GM23248 (cell line): ENCODE measurements at places on chromosomes 16 and 17. TPM values are rescaled to one million over a fixed set of nuclear protein-coding genes. Genes with fewer than 3 reads are reported as not detected.

The ASB16 gene
- not detected in 2 replicates for total RNA-seq

DNA sequence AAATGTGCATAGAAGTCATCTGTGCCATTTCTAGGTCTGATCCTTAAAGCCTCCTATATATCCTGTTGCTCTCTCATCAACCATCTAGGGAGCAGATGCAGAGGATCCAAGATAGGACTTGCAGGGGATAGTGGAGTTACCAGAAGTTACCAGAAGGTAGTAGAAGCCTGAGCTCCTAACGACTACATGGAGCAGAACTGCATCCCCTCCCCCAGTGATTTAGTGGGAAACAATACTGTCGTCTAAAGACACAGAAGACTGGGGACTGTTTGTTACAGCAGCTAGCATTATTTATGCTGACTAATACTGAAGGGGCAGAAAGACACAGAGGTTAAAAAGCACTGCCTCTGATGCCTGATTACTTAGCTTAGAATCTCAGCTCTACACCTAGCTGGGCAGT, 15.8 kb downstream of the GP2 start:
- DNase-seq, result no peak

DNA sequence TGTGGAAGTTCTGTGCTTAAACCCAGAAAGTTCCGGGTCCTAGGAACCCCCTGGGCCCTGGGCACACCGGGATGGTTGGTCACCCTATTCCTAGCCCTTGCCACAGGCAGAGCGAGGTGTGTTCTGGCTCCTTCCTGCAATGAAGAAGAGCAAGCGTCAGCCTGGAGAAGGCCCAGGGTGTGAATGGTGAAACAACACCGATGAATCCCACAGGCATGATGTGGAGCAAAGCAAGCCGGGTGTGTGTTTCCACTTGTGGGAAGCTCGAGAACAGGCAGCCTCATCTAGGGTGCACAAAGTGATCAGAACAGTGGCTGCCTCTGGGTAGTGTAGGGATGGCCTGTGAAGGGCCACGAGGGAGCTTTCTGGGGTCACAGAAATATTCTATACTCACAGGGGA, 13.8 kb downstream of the KCNG4 start:
- DNase-seq, result peak; percentile 26

- peak; percentile 33 for DNase-seq
These were observed 51.5 kb downstream of the MPRIP start for GRCh38 chr17:17093764-17094163.

DNA sequence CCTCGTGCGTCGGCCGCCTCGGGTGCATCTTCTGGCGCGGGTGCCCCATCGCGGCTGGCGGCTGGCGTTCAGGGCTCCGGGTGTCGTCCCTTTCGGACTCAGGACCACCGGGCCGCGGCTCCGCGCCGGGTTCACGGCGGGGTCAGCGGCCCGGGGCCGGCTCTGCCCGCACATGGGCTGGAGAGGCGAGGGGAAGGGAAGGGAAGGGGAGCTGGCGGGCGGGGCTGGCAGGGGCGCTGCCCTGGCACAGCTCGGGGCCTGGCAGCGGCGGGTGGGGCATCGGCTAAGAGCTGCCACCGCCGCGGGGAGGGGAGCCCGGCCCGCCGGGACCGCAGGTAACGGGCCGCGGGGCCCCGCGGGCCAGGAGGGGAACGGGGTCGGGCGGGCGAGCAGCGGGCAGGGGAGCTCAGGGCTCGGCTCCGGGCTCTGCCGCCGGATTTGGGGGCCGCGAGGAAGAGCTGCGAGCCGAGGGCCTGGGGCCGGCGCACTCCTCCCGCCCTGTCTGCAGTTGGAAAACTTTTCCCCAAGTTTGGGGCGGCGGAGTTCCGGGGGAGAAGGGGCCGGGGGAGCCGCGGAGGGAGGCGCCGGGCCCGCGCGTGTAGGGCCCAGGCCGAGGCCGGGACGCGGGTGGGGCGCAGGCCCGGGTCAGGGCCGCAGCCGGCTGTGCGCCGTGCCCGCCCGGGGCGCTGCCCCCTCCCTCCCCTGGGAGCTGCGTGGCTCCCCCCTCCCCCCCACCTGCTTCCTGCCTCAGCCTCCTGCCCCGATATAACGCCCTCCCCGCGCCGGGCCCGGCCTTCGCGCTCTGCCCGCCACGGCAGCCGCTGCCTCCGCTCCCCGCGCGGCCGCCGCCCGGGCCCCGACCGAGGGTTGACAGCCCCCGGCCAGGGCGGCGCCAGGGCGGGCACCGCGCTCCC, 646 bp downstream of the HIC1 start:
- DNase-seq, result peak; percentile 71

DNA sequence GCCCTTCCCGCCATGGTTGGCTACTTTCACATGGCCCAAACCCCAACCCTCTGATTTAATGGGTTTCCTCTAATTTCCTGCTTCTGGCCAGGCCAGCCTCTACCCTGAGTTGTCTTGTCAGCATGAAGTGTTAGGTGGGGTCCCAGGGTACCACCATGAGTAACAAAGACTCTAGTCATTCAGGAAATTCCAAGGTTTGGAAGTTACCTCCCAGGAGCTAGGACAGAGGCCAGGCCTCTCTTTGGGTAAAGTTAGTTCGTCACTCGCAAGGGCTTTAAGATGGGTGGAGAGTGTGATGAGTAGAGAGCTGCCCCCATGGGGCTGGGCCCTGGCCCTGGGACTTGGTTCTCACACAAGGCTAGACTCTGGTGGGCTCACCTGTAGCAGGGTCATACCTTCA, 54.6 kb downstream of the PLD6 start:
- DNase-seq, result peak; percentile 75

- DNase-seq, result no peak
These were observed 6.0 kb upstream of the IGFBP4 start for GRCh38 chr17:40437095-40437732.

- no peak for DNase-seq
These were observed 49.2 kb downstream of the SREBF1 start for GRCh38 chr17:17787568-17787967.

DNA sequence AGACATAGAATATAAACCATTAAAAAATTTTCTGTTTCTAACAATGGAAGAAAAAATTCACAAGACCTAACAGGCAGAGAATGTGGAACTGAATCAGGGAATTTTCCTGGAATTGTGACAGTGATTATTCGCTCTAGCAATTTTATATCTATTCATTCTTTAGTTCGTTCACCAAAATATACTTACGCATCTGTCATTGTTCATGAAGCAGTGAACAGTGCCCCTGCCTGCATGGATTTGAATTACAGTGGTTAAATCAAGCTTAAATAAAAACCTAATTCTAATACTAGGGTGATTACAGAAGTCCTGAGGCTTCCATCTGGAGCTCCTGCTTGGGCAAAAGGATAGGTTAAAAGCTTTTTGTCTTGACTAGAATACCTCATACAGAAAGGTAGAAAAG, 48.6 kb downstream of the ABCA8 start:
- DNase-seq, result peak; percentile 26

DNA sequence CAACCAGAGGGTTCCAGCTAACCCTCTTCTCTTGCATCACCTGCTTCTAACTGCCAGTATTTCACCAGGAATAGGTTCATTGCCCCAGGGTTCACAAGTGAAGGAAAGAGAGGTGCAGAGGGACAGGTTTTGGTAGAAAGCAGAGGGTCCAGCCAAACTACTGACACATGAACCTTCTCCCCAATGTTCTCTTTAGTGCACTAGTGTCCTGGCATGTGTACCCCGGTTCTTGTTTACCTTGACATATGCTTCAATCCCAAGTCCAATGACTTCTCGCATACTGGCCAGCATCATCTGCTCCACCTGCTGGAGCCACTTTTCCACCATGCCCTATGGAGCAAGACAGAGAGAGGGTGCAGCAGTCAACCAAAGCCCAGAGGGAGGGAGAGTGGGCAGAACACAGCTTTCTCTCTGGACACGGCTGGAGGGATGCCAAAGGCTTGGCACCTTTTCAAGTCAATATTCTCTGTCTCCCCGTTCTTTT, 90.6 kb downstream of the DNAH3 start:
- no peak for DNase-seq

- peak; percentile 39 for DNase-seq
These were observed 81.1 kb upstream of the ALOX12 start for GRCh38 chr17:6914711-6915110.

- no peak for DNase-seq
These were observed 9.5 kb upstream of the RAPGEFL1 start for GRCh38 chr17:40167685-40168261.

DNA sequence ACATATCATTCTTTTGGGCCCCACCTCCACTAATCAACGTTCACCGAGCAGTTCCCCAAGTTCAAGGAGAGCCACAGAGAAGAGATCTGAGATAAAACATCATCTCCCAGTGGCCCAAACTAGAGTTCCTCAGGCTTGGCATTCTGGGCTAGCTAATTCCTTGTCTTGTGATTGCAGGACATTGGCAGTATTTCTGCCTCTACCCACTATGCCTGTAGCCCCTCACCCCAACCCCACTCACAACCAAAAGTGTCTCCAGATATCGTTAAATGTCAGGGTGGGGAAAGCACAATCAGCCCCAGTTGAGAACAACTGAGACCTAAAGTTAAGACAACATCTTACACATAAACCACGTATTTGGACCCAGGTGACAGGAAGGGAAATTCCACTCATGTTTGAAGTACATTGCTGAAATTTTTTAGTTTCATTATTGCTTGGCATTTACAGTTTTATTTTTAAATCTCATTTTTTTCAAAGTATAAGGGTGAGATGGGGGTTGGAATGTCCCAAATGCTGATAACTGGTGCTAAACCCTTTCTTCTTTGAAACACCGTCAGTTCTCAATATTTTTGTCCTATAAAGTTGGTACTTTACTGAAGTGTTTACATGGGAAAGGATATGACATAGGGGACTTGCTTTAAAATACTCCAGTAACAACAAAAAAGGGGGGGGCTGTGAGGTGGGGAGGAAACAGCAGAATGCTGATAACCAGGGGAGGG, 13.6 kb downstream of the ZC3H7A start:
- peak; percentile 50 for DNase-seq
